CD14-positive monocyte (primary cell): ENCODE measurements at places on chromosomes 6 and 20.

GRCh38 chr6:147738099-147738498 is 229.6 kb downstream of the SAMD5 start:
- no peak for DNase-seq
- no peak overlapping the region for H3K27ac ChIP-seq
- H3K4me1 ChIP-seq, result no peaks in the 10 kb centered on the region
- no peak overlapping the region for H3K4me3 ChIP-seq

- no peaks in the 10 kb centered on the region for H3K4me1 ChIP-seq
- H3K4me3 ChIP-seq, result no peak overlapping the region
- DNase-seq, result no peak
- no peaks in the 10 kb centered on the region for H3K27me3 ChIP-seq
These were observed 133.3 kb upstream of the AHI1 start for GRCh38 chr6:135630789-135631376.

DNA sequence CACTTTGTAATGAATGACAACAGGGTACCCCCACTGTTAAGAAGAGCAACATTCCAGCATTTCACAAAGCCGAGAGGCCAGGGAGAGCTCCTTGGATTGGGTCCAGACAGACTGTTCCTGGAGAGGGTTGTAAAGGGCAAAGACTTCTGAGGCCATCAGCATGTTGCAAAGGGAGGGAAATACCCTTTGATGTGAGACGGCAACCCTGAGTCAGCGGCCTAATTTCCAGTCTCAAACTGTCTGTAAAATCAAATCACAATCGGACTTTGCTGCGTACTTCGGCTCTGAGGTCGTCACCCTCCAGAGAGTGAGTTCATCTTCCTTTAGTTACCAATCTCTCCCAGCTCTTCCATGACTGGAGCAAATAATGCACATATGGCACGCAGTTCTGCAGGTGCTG is 101.0 kb upstream of the DTNBP1 start:
- DNase-seq, result no peak
- no peaks in the 10 kb centered on the region for H3K4me1 ChIP-seq
- no peak overlapping the region for H3K4me3 ChIP-seq
- H3K36me3 ChIP-seq, result no peaks in the 10 kb centered on the region

- no peak overlapping the region for H3K27ac ChIP-seq
- peaks cover 4% of the 10 kb centered on the region for H3K36me3 ChIP-seq
- H3K4me1 ChIP-seq, result peaks cover 33% of the 10 kb centered on the region
- no peaks in the 10 kb centered on the region for H3K27me3 ChIP-seq
- no peak overlapping the region for H3K4me3 ChIP-seq
These were observed 5.7 kb downstream of the CDC40 start for GRCh38 chr6:110185879-110186278.

GRCh38 chr6:11682561-11682975 is 96.0 kb downstream of the ADTRP start:
- no peaks in the 10 kb centered on the region for H3K27me3 ChIP-seq
- no peak overlapping the region for H3K27ac ChIP-seq
- H3K4me3 ChIP-seq, result no peak overlapping the region
- DNase-seq, result peak; percentile 75
- H3K4me1 ChIP-seq, result peaks cover 5% of the 10 kb centered on the region
- no peaks in the 10 kb centered on the region for H3K36me3 ChIP-seq

GRCh38 chr20:50354721-50355589 is 155.2 kb upstream of the PTPN1 start:
- H3K27ac ChIP-seq, result no peak overlapping the region
- peaks cover 20% of the 10 kb centered on the region for H3K4me1 ChIP-seq
- DNase-seq, result no peak
- no peak overlapping the region for H3K4me3 ChIP-seq
- no peaks in the 10 kb centered on the region for H3K27me3 ChIP-seq

DNA sequence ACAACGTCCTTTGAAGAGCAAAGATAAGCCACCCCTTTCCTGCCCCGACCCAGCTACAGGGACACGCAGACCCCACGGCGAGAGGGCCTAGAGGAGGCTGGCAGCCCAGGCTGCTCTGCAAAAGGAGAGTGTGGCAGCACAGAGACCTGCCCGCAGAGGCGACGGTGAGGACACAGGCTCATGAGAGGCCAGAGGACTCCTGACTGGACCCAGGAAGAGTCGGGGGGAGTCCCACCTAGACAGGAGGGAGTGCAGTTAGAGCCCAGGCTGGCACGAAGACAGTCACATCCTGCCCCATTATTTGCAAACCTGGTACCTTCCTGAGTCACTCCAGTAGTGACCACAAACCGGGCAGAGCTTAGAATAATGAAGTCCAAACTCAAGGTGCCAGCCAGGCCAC is 227.7 kb upstream of the CDH4 start:
- H3K27me3 ChIP-seq, result no peaks in the 10 kb centered on the region
- DNase-seq, result no peak
- H3K36me3 ChIP-seq, result no peaks in the 10 kb centered on the region
- H3K4me3 ChIP-seq, result no peak overlapping the region

- no peak overlapping the region for H3K27ac ChIP-seq
- no peaks in the 10 kb centered on the region for H3K27me3 ChIP-seq
- H3K4me3 ChIP-seq, result no peak overlapping the region
- H3K4me1 ChIP-seq, result no peaks in the 10 kb centered on the region
These were observed 11.0 kb downstream of the ALDH8A1 start for GRCh38 chr6:134938896-134939295.

DNA sequence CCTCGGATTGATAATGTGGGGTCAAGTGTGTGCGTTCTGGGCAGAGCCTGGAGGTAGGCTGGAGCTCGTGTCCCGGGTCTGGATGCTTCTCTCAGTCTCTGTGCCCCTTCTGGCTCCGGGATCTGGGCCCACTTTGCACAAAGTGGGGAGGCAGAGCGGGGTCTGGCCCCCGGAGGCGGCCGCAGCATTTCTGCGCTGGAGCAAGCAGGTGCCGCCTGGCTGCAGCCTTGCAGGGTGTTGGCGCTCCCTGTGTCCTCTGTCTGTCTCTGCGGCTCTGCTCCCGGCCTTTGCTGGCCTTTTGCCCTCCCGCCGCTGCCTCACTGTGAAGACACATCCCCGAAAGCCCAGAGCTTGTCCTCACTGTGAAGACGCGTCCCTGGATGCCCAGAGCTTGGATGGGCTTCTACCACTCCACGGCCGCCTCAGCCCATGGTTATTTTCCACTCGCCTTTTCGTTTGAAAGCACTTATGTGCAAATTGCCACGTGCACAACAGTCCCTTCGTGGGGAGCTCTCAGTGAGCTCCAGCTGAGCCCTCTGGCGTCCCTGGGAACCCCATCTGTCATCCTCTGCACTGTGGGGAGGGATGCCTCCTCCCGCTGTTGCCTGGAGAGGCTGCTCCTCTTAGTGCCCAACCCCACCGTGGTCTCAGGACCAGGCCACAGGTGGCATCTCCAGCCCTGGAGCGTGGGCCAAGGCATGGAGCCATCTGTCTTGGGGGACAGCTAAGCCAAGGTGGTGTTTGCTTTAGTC is 17.4 kb downstream of the SLCO4A1 start:
- H3K36me3 ChIP-seq, result no peaks in the 10 kb centered on the region
- H3K4me3 ChIP-seq, result no peak overlapping the region
- H3K4me1 ChIP-seq, result peaks cover 20% of the 10 kb centered on the region

DNA sequence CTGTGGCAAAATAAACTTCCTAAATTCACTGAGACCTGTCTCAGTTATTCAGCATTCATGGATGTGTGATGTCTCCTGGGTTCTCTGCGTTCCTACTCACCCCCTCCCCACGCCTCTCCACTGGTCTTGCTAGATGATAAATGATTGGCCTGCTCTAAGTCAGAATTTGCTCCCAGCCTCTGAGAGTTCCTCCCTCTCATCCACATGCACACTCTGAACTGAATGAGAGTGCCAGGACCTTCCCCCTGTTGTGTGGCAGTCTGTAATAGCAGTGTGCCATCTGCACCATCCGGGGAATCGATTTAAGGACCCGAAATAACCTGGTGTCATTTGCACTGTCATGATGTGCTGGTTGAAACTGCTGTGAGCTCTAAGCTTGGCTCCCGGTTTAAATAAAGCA is 135.8 kb upstream of the AFDN start:
- H3K36me3 ChIP-seq, result no peaks in the 10 kb centered on the region
- DNase-seq, result no peak
- no peak overlapping the region for H3K27ac ChIP-seq
- no peak overlapping the region for H3K4me3 ChIP-seq
- peaks cover 3% of the 10 kb centered on the region for H3K27me3 ChIP-seq

DNA sequence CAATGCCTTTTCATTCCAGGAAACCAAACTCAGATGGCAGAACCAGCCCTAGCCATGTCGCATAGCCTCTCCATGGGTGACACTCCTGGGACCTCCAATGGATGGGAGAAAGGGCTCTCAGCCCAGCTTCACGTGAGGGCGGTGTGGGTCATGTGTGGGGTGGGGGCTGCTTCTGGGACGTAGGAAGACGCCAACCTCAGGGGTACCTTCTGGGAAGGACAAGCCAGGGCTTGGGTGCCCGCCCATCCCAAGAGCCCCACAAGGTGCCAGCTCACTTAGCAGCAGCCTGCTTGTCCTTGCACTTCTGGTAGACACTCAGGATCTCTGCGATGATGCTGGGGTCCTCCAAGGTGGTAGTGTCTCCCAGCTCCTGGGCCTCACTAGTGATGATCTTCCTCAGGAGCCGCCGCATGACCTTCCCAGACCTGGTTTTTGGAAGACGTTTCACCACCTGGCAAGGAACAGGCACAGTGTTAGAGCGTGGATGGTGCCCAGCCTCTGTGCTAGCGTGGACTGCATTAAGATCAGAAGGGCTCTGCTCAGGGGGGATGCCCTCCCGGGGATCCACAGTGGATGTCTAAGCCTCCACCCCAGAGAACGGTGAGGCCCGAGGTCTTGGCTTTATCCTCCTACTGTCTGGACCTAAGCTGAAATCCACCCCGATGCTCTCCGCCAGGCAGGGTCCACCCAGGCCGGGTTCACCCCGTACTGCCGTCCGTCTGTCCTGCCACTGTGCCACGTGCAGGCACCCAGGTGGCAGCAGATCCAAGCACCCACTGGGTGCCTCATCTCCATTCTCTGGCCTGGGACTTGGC is 15.1 kb upstream of the APMAP start:
- no peak for DNase-seq
- H3K4me3 ChIP-seq, result no peak overlapping the region
- no peak overlapping the region for H3K27ac ChIP-seq
- no peaks in the 10 kb centered on the region for H3K4me1 ChIP-seq

DNA sequence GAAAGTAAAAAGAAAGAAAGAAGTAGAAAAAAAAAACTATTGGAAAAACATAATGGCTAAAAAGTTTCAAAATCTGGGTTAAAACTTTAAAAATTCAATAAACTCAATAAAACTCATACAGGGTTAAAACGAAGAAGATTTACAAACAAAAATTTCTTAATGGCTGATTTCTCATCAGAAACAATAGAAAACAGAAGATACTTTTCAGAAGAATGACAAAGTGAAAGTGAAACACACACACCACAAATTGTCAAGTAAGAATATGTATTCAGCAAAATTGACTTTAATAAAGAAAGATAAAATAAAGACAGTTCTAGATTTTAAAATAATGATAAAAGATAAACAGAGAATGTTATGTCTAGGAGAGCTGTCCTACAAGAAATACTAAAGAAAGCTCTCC is 618.9 kb upstream of the GJE1 start:
- H3K27ac ChIP-seq, result no peak overlapping the region
- no peaks in the 10 kb centered on the region for H3K27me3 ChIP-seq
- no peaks in the 10 kb centered on the region for H3K4me1 ChIP-seq
- no peak overlapping the region for H3K4me3 ChIP-seq

GRCh38 chr6:108782179-108783041 is 65.8 kb upstream of the ARMC2 start:
- peak overlapping the region; percentile 6 for H3K27ac ChIP-seq
- H3K36me3 ChIP-seq, result no peaks in the 10 kb centered on the region
- DNase-seq, result peak; percentile 84
- H3K4me3 ChIP-seq, result peak overlapping the region; percentile 34
- peaks cover 2% of the 10 kb centered on the region for H3K27me3 ChIP-seq
